ENCODE measurements at places on chromosomes 3 and 15. TPM values are rescaled to one million over a fixed set of nuclear protein-coding genes. Genes with fewer than 3 reads are reported as not detected.

GRCh38 chr3:81462921-81463320, 298.5 kb downstream of the GBE1 start:
- no peak for DNase-seq

The ARRDC4 gene
- total RNA-seq, result 1.5 TPM

DNA sequence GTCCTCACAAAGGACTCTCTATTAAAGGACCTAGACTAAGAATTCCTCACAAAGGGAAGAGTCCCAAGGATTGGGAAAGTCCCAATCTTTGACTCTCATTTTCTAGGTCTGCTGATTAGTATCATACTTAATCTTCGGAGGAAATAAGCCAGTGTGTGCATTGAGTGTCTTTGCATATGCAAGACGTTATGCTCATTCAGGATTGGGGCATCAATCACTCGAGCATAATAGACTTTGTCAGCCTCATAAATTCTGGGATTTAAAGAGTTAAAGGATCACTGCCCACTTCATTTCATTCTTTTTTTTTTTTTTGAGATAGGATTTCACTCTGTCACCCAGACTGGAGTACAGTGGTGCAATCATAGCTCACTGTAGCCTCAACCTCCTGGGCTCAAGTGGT, 154.3 kb downstream of the RBPMS2 start:
- DNase-seq, result no peak

GRCh38 chr3:156417559-156418132, 137.3 kb downstream of the SSR3 start:
- no peak for DNase-seq

- no peak for DNase-seq
Observed at GRCh38 chr3:71406972-71407810, 176.3 kb downstream of the FOXP1 start.

DNA sequence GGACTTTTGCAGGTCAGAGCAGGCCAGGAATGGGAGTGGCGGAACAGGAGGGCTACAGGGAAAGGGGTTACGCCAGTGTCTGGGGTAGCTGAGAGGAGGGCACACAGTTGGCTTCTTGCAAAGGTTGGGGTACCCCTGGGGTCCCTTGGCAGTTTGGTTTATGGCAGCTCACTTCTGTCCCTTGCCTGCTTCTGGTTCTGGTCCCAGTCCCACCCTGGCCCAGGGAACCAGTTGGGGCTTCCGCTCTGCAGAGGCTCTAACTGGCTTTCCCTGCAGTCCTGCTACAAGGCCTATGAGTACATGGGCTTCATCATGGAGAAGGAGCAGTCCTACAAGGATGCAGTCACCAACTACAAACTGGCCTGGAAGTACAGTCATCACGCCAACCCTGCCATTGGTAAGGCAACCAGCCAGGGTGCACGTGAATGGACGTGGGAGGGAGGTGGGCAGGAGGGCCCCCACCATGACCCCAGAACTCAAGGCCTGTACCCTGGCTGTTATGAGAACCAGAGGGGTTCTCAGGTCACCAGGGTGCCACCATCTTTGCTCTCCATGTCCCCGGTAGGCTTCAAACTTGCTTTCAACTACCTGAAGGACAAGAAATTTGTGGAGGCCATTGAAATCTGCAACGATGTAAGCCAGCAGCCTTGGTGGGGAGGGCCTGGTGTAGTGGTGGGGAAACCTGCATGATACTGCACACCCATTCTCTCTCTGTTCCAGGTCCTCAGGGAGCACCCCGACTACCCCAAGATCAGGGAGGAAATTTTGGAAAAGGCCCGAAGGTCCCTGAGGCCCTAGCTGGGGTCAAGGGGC, 15.2 kb downstream of the CSRNP1 start:
- no peak for DNase-seq

- no peak for DNase-seq
Observed at GRCh38 chr15:81795899-81796298, 249.9 kb downstream of the MEX3B start.

DNA sequence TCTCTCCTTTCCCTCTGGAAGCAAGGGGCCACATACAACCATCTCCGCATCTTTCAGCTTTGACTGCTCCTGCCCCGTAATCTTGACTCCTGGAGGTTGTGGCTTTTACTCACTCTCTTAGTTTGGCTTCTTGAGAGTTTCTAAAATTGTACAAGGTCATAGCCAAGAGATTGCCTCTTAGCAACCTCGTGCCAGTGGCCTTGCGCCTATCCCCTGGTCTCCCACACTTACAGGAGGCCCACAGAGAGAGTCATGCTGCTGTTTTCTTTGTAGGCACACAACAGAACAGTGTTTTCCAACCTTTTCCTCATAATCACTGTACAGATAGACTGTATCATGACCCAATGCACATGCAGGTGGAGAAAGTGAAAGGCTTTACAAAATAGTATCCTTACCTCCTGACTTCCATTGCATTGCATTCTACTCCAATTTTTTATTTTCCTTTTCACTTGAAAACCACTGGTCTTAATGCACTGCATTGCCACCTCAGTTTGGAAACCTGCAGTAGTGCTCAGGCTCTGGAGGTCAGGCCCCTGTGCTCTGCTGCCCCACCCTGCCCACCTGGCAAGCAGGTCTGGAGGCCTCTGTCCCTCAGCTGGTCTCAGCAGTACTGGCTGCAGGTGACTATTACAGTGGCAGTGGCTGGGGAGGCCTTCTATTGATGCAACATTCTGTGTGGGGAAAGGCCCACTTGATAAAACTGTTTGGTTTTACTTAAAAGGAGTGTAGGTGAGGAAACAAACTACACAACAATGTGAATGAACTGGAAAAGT, 156.2 kb downstream of the DNAJB8 start:
- DNase-seq, result no peak

- no peak for DNase-seq
Observed at GRCh38 chr3:6250167-6250566, 610.7 kb upstream of the GRM7 start.

All from activated T-helper 1 cell treated with anti-CD3 and anti-CD28 coated beads, Interleukin-12 subunit alpha, Interleukin-12 subunit beta, Interleukin-2, Interleukin-4 antibody, amounts not matched to agents 30 ng/mL and 10 ng/mL and 1 ng/mL, durations not matched to agents 14 hours and 24 hours and 36 hours (primary cell).